ENCODE measurements at places on chromosomes 11 and 22.
A peak's percentile ranks its signal among the peaks of the same experiment; 100 is the strongest.

DNA sequence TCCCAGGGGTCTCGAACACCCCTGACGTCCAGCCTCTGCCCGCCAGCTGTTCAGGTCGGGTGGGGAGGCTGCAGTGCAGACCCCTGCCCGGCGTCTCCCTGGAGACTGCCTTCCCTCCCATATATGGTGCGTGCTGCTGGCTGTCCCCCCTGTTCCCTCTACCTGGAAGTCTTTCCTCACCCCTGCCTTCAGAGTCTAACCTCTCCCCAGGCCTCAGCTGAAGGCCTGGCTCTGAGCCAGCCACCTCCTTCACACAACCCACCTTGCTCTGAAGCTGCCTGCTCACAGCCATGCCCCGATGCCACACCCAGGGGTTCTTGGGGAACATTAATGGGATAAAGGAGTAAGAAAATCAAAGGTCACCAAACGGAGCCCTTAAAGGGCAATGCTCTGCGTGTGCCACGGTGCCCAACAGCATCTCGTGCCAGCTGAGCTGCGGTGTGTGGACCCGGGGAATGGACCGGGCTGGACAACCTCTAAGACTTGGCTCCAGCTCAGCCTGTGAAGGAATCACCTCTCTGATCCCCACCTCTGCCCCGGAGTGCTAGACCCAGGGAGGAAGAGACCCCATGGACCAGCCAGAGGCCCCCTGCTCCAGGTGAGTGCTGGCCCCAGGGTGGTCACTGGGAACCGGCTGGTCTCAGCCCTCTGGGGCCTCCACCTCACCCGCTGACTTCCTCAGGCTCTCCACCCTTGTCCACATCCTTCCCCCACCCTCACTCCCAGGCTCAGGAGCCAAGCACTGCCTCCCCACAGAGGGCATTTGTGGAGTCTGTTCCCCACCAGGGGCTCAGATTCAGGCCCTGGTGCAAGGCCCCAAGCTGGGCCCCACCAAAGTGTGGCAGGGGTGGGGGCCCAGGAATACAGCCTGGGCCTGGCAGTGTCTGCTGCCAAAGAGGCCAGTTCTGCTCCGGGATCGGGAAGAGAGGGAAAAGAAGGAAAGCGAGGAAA is at the start of gene NLRP6:
TSS of gene NLRP6 (plus strand) at position 407 of the 951 bp plus-strand sequence. CDS start at position 570, 163 bp downstream.
- peak; percentile 71 for DNase-seq

- no peak for DNase-seq
These were observed 14.9 kb upstream of the MUC2 start for GRCh38 chr11:1059759-1060158.

DNA sequence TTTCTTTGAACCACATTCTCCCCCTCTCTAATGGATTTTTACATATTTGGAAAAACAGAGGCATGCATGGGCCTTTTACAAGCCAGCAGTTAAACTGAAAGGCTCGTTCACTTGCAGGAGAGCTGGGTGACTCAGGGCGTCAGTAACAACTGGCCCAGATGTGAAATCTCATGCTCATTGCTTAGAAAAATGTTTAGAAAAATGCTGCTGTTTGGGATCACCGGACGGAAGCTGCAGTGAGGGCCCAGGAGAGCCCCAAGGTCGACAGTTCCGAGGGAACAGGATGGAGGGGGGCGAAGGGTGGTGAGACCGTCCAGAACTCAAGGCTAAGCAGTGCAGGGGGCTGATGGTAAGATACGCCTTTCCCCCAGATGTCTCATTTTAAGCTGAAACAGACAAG is 41.7 kb upstream of the SMTN start:
- DNase-seq: no peak

DNA sequence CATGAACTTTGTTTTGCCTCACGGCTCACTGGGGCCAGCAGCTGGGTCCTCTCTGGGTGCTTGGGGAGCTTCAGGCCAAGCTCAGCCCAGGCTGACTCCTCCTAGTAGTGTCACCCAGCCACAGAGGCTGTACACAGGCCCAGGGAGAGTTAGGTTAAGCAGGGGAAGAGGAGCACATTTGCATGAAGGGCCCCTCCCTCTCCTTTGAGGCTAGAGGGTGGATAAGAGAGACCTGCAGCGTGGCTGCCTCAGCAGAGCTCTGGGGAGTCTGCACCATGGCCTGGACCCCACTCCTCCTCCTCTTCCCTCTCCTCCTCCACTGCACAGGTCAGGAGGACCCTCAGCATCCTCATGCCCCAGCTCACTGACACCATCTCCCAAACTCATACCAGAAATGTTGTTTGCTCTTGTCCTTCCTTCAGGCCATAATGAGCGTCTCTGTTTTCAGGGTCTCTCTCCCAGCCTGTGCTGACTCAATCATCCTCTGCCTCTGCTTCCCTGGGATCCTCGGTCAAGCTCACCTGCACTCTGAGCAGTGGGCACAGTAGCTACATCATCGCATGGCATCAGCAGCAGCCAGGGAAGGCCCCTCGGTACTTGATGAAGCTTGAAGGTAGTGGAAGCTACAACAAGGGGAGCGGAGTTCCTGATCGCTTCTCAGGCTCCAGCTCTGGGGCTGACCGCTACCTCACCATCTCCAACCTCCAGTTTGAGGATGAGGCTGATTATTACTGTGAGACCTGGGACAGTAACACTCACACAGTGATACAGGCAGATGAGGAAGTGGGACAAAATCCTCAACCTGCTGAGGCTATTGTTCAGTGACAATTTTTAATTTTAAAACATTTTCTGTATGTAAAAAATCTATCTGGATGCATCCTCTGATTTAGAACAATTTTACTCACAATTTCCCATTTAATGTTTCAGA is 82.4 kb upstream of the VPREB1 start:
- no peak for DNase-seq

- DNase-seq: no peak
These were observed 14.1 kb downstream of the DEAF1 start for GRCh38 chr11:680970-681369.

DNA sequence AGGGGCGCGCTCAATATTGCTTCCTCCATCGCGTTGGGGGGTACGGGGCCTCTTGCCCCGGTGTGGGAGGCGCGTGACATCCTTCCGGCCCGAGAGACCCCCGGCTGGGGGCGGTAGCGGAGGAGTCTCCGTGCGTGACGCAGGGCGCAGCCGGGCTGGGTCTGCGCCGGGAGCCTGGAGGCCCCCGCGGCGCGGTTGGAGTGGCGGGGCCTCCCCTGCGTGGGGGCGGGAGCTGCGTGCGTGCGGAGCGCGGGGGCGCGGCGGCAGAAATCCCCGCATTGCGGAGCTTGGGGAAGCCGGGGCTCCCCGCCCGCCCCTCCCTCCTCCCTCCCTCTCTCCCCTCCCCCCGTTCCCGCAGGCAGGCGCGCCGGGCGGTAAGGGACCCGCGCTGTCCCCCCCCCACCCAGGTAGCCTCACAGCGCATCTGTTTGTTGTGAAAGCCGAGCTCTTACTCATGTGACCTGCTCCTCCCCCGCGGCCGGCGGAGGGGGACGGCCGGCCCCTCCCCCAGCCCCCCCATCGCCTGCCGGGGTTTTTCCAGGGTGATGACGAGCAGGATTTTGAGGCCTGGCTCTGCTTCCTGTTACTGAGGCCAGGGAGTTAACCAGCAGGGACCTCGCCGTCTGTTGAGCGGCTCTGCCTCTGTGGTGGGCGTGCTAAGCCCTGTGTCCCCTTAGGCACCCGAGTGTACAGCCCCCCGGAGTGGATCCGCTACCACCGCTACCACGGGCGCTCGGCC is 1.6 kb downstream of the PIM3 start:
- DNase-seq: peak; percentile 87

- DNase-seq: no peak
These were observed 237.3 kb downstream of the LARGE1 start for GRCh38 chr22:33682927-33683326.

DNA sequence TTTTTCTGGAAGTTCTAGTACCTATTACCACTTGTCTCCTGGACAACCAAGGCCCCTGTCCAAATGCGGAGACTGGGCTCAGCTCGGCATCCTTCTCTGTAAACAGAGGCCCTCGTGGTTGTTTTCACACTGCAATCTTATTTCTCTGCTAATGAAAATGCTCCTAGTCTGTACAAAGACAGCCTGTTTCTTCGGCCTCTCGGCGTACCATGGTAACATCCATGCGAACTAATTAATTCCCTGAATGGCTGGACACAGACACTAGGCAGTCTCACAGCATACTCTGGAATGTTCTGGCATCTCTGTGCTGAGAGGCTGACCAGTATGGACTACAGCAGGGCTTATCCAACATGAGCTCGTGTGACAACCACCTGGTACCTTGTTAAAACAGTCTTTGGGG is 5.7 kb downstream of the POLR3H start:
- no peak for DNase-seq

DNA sequence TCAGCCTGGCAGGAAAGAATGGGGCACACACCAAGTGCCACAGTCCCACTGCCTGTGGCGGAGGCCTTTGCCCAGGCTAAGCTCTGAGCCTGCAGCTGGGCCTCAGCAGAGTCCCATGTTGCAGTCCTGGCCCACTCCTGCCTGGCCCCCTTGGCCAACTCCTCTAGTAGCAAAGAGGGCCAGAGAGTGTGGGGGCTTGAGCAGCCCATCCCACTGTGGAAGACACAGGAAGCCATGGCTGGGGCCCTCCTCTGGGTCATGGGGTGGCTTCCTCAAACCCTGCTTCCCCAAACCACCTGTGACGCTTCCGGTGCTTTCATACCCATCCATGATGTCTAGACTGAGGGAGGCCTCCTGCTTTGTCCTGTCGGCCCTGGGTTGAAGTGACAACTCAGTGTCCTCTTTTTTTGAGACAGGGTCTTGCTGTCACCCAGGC is 5.8 kb downstream of the RPS19BP1 start:
- no peak for DNase-seq

DNA sequence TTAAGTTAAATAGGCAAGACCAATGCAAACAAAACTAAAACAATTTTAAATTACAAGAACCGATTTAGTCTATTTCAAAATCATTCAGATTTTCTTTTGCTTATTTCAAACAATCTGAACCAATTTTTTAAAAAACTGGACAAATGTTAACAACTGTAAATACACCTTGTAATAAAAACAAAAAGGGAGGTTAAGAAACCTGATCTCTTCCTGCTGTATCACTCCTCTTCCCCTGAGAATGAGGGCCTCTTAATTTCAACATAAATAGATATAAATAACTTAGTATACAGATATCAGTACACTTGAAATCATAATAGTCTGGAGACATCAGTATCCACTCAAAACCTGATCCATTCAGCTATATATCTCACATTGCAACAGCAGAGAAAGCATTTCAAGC is 346.6 kb downstream of the TTC28 start:
- no peak for DNase-seq

DNA sequence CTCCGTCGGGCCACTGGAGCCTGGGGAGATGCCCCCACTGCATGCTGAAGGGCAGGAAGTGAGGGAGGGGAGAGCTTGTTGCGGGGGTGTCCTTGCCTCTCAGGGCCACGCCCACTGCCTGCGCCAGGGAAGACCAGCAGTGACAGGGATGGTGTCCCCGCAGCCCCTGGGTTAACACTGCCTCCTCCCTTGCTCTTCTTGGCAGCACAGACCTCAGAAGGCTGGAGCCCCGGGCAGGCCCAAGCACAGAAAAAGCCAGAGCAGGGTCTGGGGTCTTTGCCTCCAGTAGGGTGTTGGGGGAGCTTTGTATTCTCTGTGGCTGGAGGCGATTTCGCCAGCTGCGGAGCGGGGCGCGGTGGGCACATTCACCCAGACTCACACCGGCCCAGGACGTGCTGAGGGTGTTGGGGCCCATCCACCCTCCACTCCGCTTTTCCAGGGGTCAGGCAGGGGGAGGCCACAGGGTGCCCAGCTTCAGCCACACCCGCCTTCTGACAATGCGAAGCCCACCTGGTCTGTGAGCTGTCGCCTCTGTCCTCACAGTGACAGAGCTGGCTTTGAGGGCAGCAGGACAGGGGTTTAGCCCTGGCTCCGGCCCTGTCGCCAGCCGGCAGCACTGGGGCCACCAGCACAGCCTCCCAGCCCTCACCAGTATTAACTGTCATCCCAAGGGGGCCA is 83.7 kb downstream of the CDKN1C start:
- peak; percentile 56 for DNase-seq

GRCh38 chr11:27350511-27350910 is 12.5 kb downstream of the CCDC34 start:
- no peak for DNase-seq

GRCh38 chr11:32374261-32374711 is 61.1 kb downstream of the WT1 start:
- no peak for DNase-seq

DNA sequence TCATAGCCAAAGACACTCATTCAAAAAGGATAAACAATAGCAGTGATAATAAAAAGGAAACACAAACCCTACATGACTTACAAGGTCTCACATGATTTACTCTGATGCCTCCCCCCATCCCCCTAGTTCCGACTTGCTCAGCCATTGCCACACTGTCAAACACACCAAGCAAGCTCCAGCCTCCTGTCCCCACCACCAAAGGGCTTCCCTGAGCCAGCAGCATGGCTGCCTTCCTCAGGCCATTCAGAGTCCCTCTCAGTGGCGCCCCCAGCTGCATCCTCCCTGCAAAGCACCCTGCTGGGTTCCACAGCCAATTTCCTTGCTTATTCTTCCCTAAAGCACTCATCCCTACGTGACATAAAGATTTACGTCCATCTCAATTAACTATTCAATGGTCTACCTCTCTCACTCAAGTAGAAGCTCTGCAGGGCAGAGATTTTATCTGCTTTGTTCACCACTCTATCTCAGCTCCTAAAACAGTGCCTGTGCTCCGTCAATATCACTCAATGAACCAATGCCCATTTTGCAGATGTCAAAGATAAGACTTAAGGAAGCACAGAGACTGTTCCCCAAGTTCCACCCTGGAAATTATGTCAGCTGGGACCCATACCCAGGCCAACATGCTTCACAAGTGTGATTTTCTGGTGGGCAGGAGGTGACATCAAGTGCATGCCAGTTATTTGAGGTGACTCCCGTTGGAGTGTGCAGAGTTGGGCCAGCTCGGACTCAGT is 106.9 kb downstream of the SYN3 start:
- no peak for DNase-seq

GRCh38 chr11:36467916-36468315 is 42.2 kb downstream of the TRAF6 start:
- DNase-seq: no peak

DNA sequence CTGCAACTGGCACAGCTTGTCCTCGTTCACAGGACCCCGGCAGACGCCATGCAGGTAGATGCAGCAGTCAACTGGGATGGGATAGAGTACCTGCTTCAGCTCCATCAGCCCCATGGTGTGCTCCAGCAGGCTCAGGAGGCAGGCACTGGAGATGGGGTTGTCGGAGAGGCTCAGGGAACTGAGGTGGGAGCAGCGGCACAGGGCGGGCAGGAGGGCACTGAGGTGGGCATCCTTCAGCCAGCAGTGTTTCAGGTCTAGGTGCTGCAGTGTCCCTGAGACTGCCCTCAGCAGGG is 8.7 kb upstream of the TOP3B start:
- no peak for DNase-seq

GRCh38 chr22:46366801-46367706 is 31.5 kb downstream of the TRMU start:
- DNase-seq: no peak

- no peak for DNase-seq
These were observed 52.3 kb downstream of the MICAL2 start for GRCh38 chr11:12162652-12163051.

DNA sequence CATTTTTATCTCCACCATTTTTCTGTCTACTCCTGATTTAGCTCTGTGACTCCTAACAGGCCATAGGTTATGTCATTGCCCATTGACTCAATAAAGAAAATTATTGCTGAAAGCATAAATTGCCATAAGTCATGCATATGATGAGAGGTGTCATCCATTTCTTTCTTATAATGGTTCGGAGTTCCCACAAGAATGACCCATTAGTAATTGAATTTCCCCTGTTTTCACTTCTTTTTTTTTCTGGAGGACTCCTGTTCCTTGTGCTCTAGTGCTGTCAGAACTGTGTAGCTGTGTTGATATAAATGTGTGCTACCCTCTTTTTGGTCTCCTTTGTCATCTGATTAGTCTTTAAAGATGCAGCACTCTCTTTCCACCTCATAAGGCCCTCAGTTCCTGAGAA is 22.9 kb upstream of the CARD18 start:
- no peak for DNase-seq
